Uterus (tissue), 4 donors: ENCODE measurements at places on chromosomes 6 and 20. TPM values are rescaled to one million over a fixed set of nuclear protein-coding genes. Genes with fewer than 3 reads are reported as not detected.
A peak's percentile ranks its signal among the peaks of the same experiment; 100 is the strongest.

BMP6 gene
- total RNA-seq = 3.2 TPM

SLC52A3 gene
- total RNA-seq = 1.9 TPM

PAX1 gene
- total RNA-seq = not detected

BCAS1 gene
- not detected for total RNA-seq

OR2B6 gene
- total RNA-seq = not detected

HLA-B gene
- total RNA-seq = 597 TPM

POPDC3 gene
- 0.79 TPM for total RNA-seq

SMLR1 gene
- not detected for total RNA-seq

ELOVL2 gene
- total RNA-seq = not detected

POM121L2 gene
- total RNA-seq = not detected

GPR6 gene
- not detected for total RNA-seq

DNA sequence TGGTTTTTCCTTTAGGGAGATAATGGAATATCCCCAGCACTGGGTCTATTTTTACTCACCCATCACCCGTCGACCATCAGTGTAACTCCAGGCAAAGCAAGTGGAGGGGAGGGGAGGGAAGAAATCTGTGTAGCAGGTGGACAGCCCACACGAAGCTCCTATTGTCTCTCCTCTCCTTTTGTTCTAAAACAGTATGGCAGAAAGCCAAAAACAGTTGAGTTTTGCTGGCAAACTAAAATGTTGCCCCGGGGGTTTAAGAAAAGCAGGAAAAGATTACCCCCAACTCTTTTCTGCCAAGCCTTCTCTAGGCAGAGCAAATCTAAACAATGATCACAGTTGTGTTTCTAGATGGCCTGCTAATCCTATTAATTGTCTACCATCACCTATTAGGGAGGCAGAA is 89.7 kb downstream of the PREP start:
- DNase-seq = no peak

GRCh38 chr6:34020807-34021553 is 124.9 kb downstream of the GRM4 start:
- no peak for DNase-seq

DNA sequence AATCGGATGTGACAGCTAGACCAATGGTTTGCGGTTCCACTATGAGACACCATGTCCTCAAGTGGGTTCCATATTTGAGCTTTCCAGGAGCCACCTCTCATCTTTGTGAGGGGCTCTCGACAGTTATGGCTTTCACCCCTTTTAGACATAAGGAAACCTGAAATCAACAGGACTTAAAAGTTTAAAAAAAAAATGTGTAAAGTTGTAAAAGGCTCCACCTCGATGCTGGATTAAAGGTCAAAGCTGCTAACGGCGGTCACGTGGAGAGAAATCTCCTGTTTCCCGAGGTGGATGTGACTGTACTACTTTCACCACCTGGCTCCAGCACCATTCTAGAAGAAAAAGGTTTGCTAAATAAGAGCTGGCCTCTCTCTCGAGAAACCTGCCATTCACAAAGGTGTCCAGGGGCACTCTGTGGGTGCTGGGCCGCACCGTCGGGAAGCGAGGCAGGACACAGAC is 542 bp downstream of the ATP5F1E start:
- no peak for DNase-seq

GRCh38 chr6:71979911-71980310 is 93.6 kb downstream of the RIMS1 start:
- DNase-seq = no peak

DNA sequence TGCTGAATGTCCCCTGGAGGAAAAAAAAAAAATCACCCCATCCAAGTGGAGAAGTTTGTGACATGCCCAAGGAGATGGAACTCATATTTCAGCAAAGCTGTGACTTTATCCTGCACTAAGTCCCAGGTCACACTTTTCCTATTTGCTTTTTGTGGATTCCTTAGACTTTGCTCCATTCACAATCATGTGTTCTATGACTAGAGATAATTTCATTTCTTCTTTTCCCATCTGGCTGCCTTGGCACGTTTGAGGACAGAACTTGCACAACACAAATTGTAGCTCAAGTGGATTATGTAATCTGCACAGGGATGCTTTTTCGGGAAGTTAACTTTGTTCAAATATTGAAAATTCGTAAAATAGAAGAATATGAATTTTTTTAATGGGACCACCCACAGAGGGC is 100.7 kb upstream of the PTPN1 start:
- DNase-seq = peak; percentile 69

- no peak for DNase-seq
These were observed 152.4 kb upstream of the COL21A1 start for GRCh38 chr6:56399672-56400263.

DNA sequence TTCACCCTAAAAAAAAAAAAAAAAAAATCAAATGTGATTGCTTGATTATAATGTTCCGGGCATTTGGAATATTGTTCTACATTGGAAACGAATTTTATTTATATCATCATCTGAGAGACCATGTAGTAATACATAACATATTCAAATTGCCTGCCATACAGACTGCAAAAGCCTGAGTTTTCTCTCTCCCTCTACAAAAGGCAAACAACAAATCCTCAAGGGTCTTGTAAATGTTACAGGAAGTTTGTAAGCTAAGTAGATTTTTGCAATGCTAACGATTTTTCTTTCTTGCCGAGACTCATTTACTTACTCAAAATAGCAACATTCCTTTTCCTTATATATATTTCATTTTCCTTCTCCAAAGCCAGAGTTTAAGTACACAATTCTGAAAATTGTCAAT is 49.0 kb upstream of the HTR1E start:
- DNase-seq = no peak

- DNase-seq = no peak
These were observed 14.0 kb upstream of the GCM1 start for GRCh38 chr6:53162606-53163005.

DNA sequence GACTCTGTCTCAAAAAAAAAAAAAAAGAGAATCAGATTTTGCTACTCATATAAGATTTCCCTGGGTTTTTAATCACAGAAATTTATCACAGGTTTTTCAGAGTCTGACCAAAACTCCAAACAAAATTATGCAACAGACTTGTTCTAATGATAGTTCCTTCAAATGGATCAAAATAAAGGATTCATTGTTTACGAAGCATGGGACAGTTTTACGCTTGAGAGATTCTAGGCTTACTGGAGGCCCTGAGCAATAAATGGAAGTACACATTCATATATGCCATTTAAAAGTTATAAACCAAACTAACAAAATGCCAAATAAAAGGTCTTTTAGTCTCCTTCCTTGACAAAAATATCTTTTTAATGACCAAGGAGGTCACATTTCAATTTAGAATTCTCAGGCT is 245.1 kb upstream of the KCNQ5 start:
- no peak for DNase-seq

- DNase-seq = no peak
These were observed 195.9 kb downstream of the TENT5A start for GRCh38 chr6:81556551-81556950.

- DNase-seq = no peak
These were observed 9.5 kb upstream of the MYT1 start for GRCh38 chr20:64154590-64155257.

DNA sequence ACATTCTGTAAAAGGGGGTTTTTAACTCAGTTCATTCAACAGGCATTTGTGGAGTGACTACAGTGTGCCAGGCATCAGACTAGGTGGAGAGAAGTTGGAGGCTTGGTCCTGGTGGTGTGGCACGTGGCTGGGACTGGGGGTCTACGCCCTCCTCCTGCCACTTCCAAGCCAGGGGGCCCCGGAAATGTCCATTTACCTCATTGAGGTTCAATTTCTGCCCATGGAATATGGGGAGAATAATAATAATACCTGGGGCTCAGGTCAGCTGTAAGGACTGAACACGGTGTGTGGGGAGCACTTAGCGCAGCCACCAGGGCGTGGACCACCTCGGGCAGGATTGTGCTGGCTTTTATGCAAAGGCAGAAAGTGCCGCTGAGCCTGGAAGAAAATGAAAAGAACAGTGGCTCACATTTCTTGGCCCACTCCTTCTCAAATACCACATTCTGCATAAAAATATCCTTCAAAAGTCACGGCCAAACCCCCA is 229.4 kb downstream of the ANKRD60 start:
- DNase-seq = no peak

DNA sequence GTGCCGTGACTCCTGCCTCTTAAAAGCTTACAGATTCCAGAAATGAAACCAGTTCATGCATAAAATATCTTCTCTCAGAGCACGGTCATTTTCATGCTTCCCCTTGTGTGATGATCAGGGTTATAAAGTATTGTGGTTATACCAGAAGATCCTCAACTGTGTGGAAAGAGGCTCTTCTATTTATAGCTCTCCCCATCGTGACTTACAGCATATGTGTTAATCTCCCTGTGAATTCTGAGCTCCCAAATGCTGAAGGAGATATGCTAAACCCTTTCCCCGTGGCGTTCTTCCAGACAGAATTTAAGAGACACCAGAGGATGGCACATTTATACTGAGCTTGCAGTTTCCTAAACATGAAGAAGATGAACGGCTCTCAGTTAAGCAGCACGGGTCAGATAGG is 158.8 kb downstream of the CDH26 start:
- DNase-seq = no peak

- no peak for DNase-seq
These were observed 31.5 kb upstream of the TBC1D32 start for GRCh38 chr6:121365536-121366521.

- peak; percentile 51 for DNase-seq
These were observed 20.8 kb downstream of the DAAM2 start for GRCh38 chr6:39812853-39813533.

DNA sequence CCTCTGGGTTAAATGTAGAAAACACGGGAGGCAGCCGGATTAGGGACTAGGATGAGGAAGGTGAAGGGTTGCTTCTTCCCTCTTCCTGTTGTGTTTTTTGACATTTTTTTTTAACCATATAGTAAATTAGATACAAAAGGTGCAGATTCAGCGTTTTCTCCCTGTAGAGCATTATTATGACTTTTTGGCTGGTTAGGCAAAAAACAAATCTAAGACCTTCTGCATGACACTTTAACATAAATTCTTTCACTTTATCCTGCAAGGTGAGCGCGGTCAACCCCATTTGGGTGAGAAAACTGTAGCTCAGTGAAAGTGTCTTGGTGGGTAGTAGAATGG is 1.3 kb downstream of the SLC16A10 start:
- DNase-seq = no peak

DNA sequence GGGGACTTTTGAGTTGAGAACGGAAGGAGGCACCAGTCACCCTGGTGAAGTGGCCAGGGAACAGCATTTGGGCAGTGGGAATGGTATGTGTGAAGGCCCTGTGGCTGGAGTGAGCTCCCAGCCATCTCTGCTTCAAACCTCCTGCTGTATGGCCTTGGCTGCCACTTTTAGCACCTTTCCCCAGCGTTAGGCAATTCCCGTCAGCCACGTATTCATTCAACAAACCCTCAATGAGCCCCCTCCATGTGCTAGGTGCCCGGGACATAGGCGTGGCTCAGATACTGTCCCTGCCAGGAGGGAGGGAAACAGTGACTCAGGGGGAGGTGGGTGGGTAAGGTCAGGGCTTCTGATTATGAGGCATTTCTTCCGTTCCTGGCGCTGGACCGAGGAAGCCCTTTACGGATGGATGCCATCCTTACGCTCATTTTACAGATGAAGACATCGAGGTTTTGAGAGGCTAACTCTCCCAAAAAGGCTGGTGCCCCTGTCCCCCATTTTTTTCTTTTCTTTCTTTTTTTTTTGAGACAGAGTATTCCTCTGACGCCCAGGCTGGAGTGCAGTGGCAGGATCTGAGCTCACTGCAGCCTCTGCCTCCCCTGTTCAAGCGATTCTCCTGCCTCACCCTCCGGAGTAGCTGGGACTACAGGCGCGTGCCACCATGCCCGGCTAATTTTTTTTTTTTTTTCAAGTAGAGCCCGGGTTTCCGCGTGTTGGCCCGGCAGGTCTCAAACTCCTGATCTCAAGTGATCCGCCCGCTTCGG is 37.5 kb downstream of the SRC start:
- peak; percentile 27 for DNase-seq

DNA sequence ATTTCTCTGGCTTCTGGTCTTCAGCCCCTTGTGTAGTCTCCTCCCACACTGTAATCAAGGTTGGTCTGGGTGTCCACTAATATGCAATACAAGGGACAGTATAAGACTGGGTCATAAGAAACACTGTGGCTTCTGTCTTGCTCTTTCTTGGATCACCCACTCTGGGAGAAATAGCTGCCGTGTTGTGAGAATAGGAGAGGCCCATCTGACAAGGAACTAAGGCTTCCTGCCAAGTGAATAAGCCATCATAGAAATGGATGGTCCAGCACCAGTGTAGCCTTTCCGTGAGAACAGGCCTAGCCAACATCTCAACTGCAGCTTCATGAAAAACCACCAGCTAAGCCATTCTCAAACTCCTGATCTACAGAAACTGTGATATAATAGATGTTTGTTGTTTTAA is 23.3 kb downstream of the BAG2 start:
- no peak for DNase-seq

DNA sequence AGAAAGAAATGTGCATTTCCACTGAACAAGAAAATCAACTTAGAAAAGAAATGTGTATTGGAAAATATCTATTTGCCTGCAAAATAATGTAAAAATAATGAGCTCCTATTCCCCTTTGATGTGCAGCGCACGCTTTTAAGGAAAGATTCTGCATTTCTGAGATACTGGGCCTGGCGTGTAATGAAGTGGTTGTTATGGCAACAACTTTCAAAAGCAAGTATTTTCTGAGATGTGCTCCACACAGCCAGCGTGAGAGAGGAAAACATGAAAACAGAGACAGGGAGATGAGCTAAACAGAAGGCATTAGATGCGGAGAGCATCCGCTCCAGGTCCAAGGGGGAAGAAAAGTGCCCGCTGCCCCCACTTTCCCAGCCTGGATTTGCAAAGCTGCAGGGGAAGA is 39.1 kb upstream of the GTSF1L start:
- no peak for DNase-seq

- no peak for DNase-seq
These were observed 10.2 kb downstream of the PLCB4 start for GRCh38 chr20:9078826-9079731.

DNA sequence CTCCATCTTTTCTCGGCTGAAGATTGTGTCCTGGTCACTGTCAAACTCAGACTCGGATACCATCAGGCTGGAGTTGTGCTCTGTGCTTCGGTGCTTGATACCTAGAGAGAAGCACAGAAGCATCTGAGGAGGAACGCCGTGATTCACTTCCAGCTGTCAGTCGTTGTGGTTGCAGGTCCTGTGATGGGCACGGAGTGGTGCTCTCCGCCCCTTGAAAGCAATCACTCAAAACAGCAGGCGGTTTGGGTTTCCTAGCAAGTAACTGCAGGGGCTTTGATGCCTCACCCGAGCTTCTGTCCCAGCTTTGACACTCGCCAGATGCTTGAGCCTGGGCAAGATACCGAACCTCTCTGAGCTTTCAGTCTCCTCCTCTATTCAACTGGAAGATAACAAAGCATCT is 52.5 kb downstream of the ALDH5A1 start:
- DNase-seq = no peak

DNA sequence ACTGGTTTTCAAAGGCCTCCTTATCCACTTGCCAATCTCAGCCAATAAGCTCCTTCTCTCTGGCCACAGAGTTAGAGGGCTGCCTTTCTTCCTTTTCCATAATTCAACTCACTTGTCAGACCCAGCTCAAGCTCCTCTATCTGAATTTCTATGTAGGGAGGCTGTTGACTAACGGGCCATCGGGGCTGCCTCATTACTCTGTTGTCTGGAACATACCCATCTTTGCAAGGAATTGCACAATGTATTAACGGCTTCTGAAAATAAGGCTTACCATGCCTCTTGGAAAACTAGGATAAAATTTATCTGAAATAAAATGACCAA is 28.5 kb upstream of the KIF6 start:
- DNase-seq = peak; percentile 62

- DNase-seq = no peak
These were observed 4.5 kb upstream of the DEFB126 start for GRCh38 chr20:137668-138490.

- no peak for DNase-seq
These were observed 211.9 kb downstream of the CDH26 start for GRCh38 chr20:60170116-60170515.
